ENCODE measurements at places on chromosomes 7 and 10. TPM values are rescaled to one million over a fixed set of nuclear protein-coding genes. Genes with fewer than 3 reads are reported as not detected.

Gene GJD4
- polyA plus RNA-seq, result 0.03 TPM

GRCh38 chr7:50621973-50622490 lies 56.8 kb upstream of the DDC start:
- H3K4me3 ChIP-seq, result no peak overlapping the region
- H3K27me3 ChIP-seq, result no peaks in the 10 kb centered on the region
- H3K36me3 ChIP-seq, result no peaks in the 10 kb centered on the region
- no peak for DNase-seq
- peaks cover 7% of the 10 kb centered on the region for H3K4me1 ChIP-seq
- H3K27ac ChIP-seq, result no peak overlapping the region

DNA sequence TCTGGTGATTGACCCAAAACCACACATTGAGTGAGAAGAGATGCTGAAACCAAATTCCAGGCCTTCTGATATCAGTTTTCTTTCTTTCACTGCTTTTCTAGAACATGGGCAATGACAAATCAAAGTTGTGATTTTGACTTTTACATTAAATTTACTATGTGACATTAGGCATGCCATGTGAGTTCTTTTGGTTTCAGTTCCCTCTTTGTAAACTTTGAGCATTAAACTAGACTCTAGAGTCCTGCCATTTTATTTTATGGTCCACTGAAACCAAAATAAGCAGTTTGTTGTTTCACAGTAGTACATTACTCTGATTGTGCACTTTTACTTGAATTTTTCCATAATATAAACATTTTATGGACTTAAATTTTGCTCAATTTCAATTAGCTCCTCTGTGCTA lies 381.1 kb upstream of the SEMA3D start:
- DNase-seq, result no peak
- H3K4me3 ChIP-seq, result no peak overlapping the region
- H3K27ac ChIP-seq, result no peak overlapping the region
- H3K4me1 ChIP-seq, result no peaks in the 10 kb centered on the region
- H3K27me3 ChIP-seq, result no peaks in the 10 kb centered on the region

GRCh38 chr7:100489121-100489520 lies 5.4 kb downstream of the NYAP1 start:
- peaks cover 2% of the 10 kb centered on the region for H3K4me1 ChIP-seq
- no peak overlapping the region for H3K27ac ChIP-seq
- DNase-seq, result no peak
- H3K36me3 ChIP-seq, result no peaks in the 10 kb centered on the region
- no peak overlapping the region for H3K4me3 ChIP-seq

DNA sequence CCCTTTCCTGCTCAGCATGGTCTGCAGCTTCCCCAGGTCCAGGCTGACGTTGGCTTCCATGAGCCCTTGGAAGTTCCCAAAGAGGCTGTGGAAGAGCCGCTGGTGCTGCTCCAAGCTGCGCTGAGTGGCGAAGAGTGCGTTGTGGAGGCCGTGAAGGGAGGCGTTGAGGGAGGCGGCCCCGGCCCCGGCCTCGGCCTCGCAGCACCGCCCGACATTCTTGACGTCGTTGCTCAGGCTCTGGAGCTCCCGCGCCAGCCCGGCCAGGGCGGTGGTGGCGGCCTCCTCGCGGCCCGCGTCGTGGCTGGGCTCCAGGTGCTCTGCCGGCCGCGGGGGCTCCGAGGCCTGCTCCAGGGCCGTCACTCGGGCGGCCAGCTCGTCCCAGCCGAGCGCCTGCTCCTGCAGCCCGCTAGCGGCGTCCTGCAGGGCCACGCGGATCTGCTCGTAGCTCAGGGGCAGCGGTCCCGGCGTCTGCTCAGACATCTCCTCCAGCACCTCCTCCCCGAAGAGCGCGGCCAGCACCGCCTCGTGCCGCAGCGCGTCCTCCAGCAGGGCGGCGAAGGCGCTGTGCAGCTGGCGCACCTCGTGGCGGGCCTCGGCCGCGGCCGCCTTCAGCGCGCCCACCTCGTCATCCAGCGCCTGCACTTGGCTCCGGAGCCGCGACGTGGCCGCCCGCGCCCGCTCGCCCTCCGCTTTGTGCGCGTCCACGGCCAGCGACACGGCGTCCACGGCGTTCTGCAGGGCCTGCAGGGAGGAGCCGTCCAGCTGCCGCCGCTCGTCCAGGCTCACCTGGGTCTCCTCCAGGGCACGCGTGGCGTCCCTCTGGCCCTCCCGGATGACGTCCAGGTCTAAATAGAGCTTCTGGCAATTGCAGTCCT lies 14.7 kb downstream of the MMRN2 start:
- H3K36me3 ChIP-seq, result no peaks in the 10 kb centered on the region
- no peak overlapping the region for H3K4me3 ChIP-seq
- no peaks in the 10 kb centered on the region for H3K27me3 ChIP-seq

Measured in small intestine (tissue), 16 donors.